H1 (cell line): ENCODE measurements at places on chromosomes 2 and 18. TPM values are rescaled to one million over a fixed set of nuclear protein-coding genes. Genes with fewer than 3 reads are reported as not detected.

GRCh38 chr2:233990261-233990798, 60.2 kb upstream of the SPP2 start:
- H3K27me3 ChIP-seq = no peaks in the 10 kb centered on the region
- peak; percentile 11 for DNase-seq
- H3K36me3 ChIP-seq = no peaks in the 10 kb centered on the region
- H3K27ac ChIP-seq = no peak overlapping the region
- H3K4me3 ChIP-seq = no peak overlapping the region

ALPG gene
- total RNA-seq = 0.56 and 0.75 TPM in 2 replicates

DNA sequence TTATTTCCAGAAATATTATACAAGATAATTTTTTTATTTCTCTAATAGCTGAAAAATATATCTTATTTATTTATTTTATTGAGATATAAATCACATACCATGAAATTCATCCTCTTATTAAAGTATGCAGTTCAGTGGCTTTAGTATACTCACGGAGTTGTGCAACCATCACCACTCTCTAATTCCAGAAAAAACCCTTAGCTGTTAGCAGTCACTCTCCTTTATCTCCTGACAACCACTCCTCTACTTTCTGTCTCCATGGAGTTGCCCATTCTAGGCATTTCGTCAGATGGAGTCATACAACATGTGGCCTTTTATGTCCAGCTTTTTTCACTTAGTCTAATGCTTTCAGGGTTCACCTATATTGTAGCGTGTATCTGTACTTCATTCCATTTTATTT, 66.5 kb downstream of the TCF7L1 start:
- H3K4me1 ChIP-seq = no peaks in the 10 kb centered on the region
- H3K27ac ChIP-seq = no peak overlapping the region
- DNase-seq = no peak

DNA sequence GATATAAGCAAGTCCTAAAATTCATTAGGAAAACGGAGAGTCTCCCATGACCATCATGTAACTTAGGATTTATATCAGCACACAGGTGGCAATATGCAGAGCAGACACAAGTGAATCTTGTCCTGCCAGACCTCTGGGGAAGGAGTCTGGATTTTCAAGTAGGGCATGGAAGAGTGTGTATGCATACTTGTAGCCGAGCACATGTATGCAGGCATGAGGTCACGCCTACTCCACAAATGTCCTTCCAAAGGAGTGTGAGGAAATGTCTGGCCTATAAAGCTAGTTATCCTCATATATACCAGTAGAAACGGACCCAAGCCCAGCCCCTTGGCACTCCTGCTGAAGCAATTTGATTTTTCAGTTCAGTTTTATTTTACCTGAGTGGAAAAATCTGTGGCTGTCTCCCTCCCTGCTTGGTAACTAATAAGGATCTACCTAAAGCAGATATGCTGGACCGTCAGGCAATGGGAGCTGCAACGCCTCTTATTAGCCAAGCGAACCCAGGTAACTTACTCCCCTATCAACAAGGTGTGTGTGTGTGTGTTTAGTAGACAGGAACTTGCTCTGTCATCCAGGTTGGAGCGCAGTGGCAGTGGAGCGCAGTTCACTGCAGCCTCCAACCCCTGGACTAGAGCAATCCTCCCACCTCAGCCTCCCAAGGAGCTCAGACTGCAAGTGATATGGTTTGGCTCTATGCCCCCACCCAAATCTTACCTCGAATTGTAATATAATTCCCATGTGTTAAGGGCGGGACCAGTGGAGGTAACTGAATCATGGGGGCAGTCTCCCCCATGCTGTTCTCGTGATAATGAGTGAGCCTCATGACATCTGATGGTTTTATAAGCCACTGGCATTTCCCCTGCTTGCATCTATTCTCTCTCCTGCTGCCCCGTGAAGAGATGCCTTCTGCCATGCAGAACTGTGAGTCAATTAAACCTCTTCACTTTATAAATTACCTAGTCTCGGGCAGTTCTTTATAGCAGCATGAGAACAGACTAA, 2.8 kb downstream of the STAT1 start:
- no peaks in the 10 kb centered on the region; the same call in 1 of the 2 replicates for H3K4me1 ChIP-seq
- no peak for DNase-seq
- H3K27me3 ChIP-seq = peaks cover 13% of the 10 kb centered on the region; the same call in 1 of the 2 replicates
- no peak overlapping the region for H3K4me3 ChIP-seq
- H3K27ac ChIP-seq = no peak overlapping the region

TUBB8B gene
- total RNA-seq = 0.36 and 0.60 TPM in 2 replicates

DNA sequence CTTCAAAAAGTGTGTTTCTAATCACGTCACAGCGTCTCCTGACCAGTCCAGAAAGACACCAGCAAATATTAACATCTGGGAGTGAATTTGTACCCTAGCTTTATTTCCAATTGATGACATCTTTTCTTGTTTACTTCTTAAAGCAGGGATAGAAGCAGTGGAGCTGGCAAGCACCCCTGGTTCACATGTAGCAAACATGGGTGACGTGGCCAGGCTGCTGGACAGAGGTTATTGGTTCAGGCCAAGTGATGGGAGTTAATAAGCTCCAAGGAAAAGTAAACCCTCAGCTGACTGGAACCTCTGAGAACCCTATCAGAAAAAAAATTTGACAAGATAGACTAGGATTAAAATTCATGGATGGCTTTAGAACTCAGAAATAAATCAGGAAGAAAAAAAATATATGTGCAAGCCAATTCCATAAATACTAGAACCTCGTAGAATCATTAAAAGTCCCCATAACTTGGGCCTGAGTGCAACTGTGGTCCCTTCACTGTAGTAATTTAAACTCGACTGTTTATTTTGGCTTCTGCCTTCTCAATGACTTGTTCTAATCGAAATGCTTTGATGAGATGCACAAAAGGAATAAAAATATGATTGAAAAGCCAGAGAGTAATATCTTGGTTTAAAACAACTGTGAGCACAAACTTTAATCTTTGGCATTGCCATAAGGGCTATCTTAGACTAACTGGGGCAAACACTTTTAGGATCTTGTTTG, 121.5 kb upstream of the CTAGE1 start:
- DNase-seq = no peak
- no peak overlapping the region for H3K27ac ChIP-seq
- H3K36me3 ChIP-seq = no peaks in the 10 kb centered on the region
- no peaks in the 10 kb centered on the region for H3K4me1 ChIP-seq
- no peak overlapping the region for H3K4me3 ChIP-seq

- no peak for DNase-seq
- H3K36me3 ChIP-seq = no peaks in the 10 kb centered on the region
- no peaks in the 10 kb centered on the region for H3K27me3 ChIP-seq
- H3K27ac ChIP-seq = no peak overlapping the region
These were observed 54.8 kb downstream of the SEMA4F start for GRCh38 chr2:74708883-74709282.

DNA sequence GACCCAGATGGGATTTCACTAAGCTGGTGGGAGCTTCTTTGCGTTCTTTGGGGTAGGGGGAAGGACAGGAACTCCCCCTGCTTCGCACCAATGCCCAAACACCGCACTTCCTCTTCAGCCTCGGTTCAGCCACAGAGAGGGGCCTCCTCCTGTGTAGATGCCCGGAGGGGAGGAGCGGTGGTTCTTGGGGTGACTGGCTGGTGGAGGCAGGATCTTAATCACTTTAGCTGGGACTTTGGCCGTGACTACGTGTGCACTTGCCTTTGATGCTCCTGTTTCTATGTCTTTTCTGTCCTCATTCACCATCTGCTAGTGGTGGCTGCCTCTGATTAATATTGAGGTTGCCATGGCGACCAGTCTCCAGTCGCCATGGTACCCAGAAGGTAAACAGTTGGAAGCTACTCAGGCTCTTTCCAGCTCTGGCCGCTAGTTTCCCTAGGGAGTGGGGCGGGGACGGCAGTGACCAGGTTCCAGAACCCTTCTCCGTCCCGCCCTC, 1.9 kb downstream of the CNGA3 start:
- H3K27ac ChIP-seq = no peak overlapping the region
- H3K4me1 ChIP-seq = peaks cover 2% of the 10 kb centered on the region
- H3K36me3 ChIP-seq = no peaks in the 10 kb centered on the region
- H3K4me3 ChIP-seq = 0 out of 2 replicates have a peak overlapping the region, but pooled peaks have one; percentile 32
- peak; percentile 63 for DNase-seq

DNA sequence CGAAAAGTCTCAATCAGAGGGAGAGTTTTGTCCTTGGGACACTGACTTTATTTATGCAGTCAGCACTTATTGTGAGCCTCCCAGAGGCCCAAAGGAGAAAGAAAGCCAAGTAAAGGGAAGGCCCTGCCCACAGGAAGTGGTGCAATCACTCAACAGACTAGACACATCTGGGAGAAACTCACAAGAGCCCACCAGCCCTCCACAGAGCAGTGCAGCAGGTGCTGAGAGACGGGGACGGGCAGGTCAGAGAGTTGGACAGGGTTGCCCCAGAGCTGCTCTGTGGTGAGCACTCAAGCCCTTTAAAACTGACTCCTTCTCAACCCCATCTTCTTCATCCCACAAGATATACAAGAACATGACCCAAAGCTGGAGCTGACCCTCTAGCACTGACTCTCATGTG, 96.0 kb downstream of the TFCP2L1 start:
- no peak overlapping the region for H3K27ac ChIP-seq
- no peaks in the 10 kb centered on the region for H3K27me3 ChIP-seq
- no peaks in the 10 kb centered on the region for H3K4me1 ChIP-seq
- no peaks in the 10 kb centered on the region for H3K36me3 ChIP-seq

GRCh38 chr2:63846487-63846886, 4.8 kb downstream of the UGP2 start:
- H3K4me1 ChIP-seq = peaks cover 6% of the 10 kb centered on the region
- no peak for DNase-seq
- H3K27ac ChIP-seq = peak overlapping the region; percentile 19; the same call in 1 of the 2 replicates
- no peaks in the 10 kb centered on the region for H3K36me3 ChIP-seq
- peak overlapping the region; percentile 100 for H3K4me3 ChIP-seq

CCDC121 gene
- 1.5 and 2.0 TPM in 2 replicates for total RNA-seq

RNF152 gene
- 2.2 and 2.7 TPM in 2 replicates for total RNA-seq

GRCh38 chr18:24016643-24017042, 2.1 kb downstream of the TTC39C start:
- H3K4me1 ChIP-seq = peaks cover 23% of the 10 kb centered on the region
- no peak overlapping the region for H3K27ac ChIP-seq
- H3K4me3 ChIP-seq = no peak overlapping the region; the same call in 1 of the 2 replicates
- DNase-seq = no peak
- no peaks in the 10 kb centered on the region for H3K36me3 ChIP-seq
